ENCODE measurements at places on chromosomes 6 and 20. TPM values are rescaled to one million over a fixed set of nuclear protein-coding genes. Genes with fewer than 3 reads are reported as not detected.
A peak's percentile ranks its signal among the peaks of the same experiment; 100 is the strongest.

DNA sequence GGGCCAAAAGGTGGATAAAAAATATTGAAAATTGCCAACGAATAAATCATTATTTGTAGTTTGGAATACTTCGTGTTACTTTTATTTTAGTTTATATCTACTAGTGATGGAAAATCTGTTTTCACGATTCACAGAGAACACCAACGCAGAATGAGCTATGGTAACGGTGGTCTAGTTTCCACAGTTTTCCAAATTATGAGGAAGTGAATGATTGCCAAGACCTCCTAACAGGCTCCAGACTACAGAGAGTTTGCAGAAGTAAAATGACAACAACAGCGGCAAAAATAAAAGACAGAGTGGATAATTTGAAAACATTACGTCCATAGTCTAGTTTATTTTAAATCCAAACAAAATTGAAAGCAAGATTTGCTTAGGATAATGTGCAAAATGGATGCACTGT, 57.0 kb upstream of the AIG1 start:
- no peaks in the 10 kb centered on the region for H3K27me3 ChIP-seq
- no peak overlapping the region for H3K4me3 ChIP-seq
- no peak for DNase-seq
- H3K27ac ChIP-seq = no peak overlapping the region
- no peaks in the 10 kb centered on the region for H3K4me1 ChIP-seq

Gene RAD21L1
- not detected for total RNA-seq

DNA sequence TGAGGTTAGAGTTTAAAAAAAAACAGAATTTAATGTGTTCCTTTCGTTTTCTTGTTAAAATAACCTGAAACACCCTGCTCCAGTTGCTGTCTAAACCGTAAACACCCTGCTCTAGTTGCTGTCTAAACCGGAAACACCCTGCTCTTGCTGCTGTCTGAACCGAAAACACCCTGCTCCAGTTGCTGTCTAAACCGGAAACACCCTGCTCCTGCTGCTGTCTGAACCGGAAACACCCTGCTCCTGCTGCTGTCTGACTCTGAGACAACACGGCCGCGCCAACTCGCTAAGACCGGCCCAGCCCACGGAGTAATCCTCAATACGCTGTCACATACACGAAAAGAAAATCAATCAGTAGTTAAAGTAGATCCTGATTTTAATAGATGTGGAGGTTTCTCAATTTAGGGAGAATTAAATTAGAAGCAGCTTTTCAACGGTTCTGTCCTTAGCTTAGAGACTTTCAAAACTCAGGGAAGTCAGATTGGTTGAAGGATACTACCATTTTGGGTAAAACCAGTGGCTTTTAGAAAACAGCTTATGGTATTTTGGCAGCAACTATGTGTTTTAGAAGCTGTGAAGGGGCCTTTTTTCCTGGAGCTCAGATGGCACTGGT, 98.3 kb downstream of the RAMACL start:
- H3K4me3 ChIP-seq = no peak overlapping the region
- DNase-seq = no peak
- H3K4me1 ChIP-seq = peaks cover 25% of the 10 kb centered on the region
- H3K27me3 ChIP-seq = no peaks in the 10 kb centered on the region
- no peak overlapping the region for H3K27ac ChIP-seq
- H3K36me3 ChIP-seq = peaks cover 20% of the 10 kb centered on the region

GRCh38 chr20:10171864-10172751, 46.5 kb upstream of the SNAP25 start:
- DNase-seq = peak; percentile 72
- H3K27ac ChIP-seq = peak overlapping the region; percentile 42
- no peaks in the 10 kb centered on the region for H3K4me1 ChIP-seq

- no peak for DNase-seq
- H3K36me3 ChIP-seq = no peaks in the 10 kb centered on the region
- H3K4me3 ChIP-seq = no peak overlapping the region
Observed at GRCh38 chr6:44335631-44336030, 6.8 kb upstream of the SPATS1 start.

Gene SYTL3
- total RNA-seq = 15.0 TPM

GRCh38 chr20:54716174-54716747, 240.9 kb downstream of the DOK5 start:
- peaks cover 64% of the 10 kb centered on the region for H3K27me3 ChIP-seq
- no peak overlapping the region for H3K27ac ChIP-seq
- no peaks in the 10 kb centered on the region for H3K36me3 ChIP-seq
- DNase-seq = no peak
- no peak overlapping the region for H3K4me3 ChIP-seq

- no peak overlapping the region for H3K27ac ChIP-seq
- H3K4me3 ChIP-seq = no peak overlapping the region
- no peaks in the 10 kb centered on the region for H3K4me1 ChIP-seq
- no peak for DNase-seq
- H3K27me3 ChIP-seq = no peaks in the 10 kb centered on the region
Observed at GRCh38 chr20:34753706-34754461, 49.7 kb downstream of the TP53INP2 start.

DNA sequence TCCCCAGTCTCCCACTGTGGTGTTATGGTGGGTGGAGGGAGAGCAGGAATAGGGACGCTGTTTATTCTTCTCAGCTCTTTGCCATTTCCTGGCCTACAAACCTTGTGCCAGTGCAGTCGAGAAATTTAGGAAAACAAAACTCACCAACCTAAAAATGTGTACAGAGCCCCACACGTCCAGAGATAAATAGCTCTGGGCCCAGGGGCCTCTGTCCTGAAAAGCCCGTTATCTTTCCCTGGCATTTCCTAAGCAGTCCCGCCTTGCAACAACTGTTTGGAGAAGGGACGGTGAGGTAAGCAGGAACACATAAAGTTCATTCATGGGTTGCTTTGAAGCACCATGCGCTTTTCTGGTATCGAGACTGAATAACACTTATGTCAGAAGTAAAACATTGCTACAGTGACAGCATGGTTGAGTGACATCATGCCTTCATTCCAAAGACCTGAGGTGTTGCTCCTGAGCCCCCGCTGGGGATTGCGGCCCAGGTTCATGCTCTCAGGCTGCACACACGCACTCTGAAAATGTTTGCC, 80.1 kb upstream of the NXT1 start:
- no peak for DNase-seq
- no peaks in the 10 kb centered on the region for H3K4me1 ChIP-seq
- no peak overlapping the region for H3K27ac ChIP-seq
- no peak overlapping the region for H3K4me3 ChIP-seq
- no peaks in the 10 kb centered on the region for H3K36me3 ChIP-seq
- H3K27me3 ChIP-seq = no peaks in the 10 kb centered on the region

- DNase-seq = no peak
- no peaks in the 10 kb centered on the region for H3K27me3 ChIP-seq
- no peaks in the 10 kb centered on the region for H3K36me3 ChIP-seq
- H3K27ac ChIP-seq = no peak overlapping the region
- H3K4me1 ChIP-seq = peaks cover 35% of the 10 kb centered on the region
Observed at GRCh38 chr20:32779500-32780211, 17.5 kb downstream of the DNMT3B start.

- H3K4me3 ChIP-seq = no peak overlapping the region
- H3K27me3 ChIP-seq = peaks cover 9% of the 10 kb centered on the region
- no peaks in the 10 kb centered on the region for H3K4me1 ChIP-seq
- DNase-seq = no peak
Observed at GRCh38 chr20:60236613-60237012, 278.4 kb downstream of the CDH26 start.

- no peak for DNase-seq
- H3K4me3 ChIP-seq = no peak overlapping the region
- peaks cover 4% of the 10 kb centered on the region for H3K4me1 ChIP-seq
- H3K27me3 ChIP-seq = no peaks in the 10 kb centered on the region
Observed at GRCh38 chr6:1076531-1077459, 235.1 kb upstream of the FOXQ1 start.

- DNase-seq = no peak
- H3K4me1 ChIP-seq = peaks cover 24% of the 10 kb centered on the region
- peak overlapping the region; percentile 77 for H3K4me3 ChIP-seq
- no peaks in the 10 kb centered on the region for H3K27me3 ChIP-seq
Observed at GRCh38 chr6:119350952-119351372, 1.4 kb upstream of the MAN1A1 start.

DNA sequence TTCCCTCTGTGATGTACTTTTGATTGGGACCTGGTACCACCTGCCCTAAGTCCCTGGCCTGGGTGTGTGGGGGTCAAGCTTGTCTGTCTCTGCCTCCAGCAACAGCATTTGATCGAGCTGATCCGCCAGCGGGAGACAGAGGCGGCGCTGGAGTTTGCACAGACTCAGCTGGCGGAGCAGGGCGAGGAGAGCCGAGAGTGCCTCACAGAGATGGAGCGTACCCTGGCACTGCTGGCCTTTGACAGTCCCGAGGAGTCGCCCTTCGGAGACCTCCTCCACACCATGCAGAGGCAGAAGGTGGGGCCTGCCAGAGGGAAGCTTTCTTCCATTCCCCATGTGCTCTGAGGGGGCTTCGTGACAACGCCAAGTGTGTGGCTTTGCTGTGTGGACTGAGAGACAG, 5.4 kb downstream of the GID8 start:
- DNase-seq = no peak
- no peaks in the 10 kb centered on the region for H3K27me3 ChIP-seq
- H3K4me3 ChIP-seq = no peak overlapping the region
- peaks cover 65% of the 10 kb centered on the region for H3K36me3 ChIP-seq
- peaks cover 11% of the 10 kb centered on the region for H3K4me1 ChIP-seq

- no peak overlapping the region for H3K4me3 ChIP-seq
- H3K36me3 ChIP-seq = no peaks in the 10 kb centered on the region
- DNase-seq = no peak
Observed at GRCh38 chr6:6926856-6927255, 180.9 kb upstream of the RREB1 start.

Gene SLC35F1
- total RNA-seq = not detected

GRCh38 chr6:107819964-107820337, 4.2 kb downstream of the SCML4 start:
- H3K27me3 ChIP-seq = no peaks in the 10 kb centered on the region
- H3K27ac ChIP-seq = no peak overlapping the region
- no peak for DNase-seq
- H3K4me1 ChIP-seq = peaks cover 76% of the 10 kb centered on the region
- peak overlapping the region; percentile 45 for H3K4me3 ChIP-seq
- H3K36me3 ChIP-seq = peaks cover 10% of the 10 kb centered on the region

DNA sequence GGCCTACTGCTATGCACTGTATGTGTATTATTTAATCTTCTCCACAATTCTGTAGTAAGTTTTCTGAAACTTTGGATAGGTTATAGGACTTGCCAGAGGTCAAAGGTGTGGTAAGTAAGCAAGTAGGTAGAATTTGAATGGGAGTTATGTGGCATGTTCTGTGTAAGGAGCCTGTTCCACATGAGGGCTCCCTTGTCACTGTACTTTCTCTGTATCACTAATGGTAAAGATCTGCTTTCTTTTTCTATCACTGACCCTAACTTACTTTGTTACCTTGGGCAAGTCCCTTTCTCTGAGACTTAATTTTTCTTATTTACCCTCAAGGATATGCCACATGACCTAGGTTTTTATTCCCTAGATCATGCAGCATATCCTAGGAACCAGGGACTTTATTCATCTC, 50.3 kb downstream of the EIF2S2 start:
- no peak for DNase-seq
- no peak overlapping the region for H3K27ac ChIP-seq
- peaks cover 28% of the 10 kb centered on the region for H3K4me1 ChIP-seq
- peaks cover 5% of the 10 kb centered on the region for H3K36me3 ChIP-seq
- H3K27me3 ChIP-seq = no peaks in the 10 kb centered on the region

Gene SAMD5
- not detected for total RNA-seq

GRCh38 chr6:130765181-130765727, 62.0 kb upstream of the SMLR1 start:
- DNase-seq = no peak
- peaks cover 27% of the 10 kb centered on the region for H3K27me3 ChIP-seq
- no peaks in the 10 kb centered on the region for H3K4me1 ChIP-seq

GRCh38 chr20:10481676-10482075, 46.6 kb downstream of the SLX4IP start:
- no peaks in the 10 kb centered on the region for H3K27me3 ChIP-seq
- no peaks in the 10 kb centered on the region for H3K36me3 ChIP-seq
- no peak for DNase-seq
- H3K27ac ChIP-seq = no peak overlapping the region
- no peaks in the 10 kb centered on the region for H3K4me1 ChIP-seq

Gene HLA-F
- 119 TPM for total RNA-seq

- H3K36me3 ChIP-seq = peaks cover 82% of the 10 kb centered on the region
- no peaks in the 10 kb centered on the region for H3K27me3 ChIP-seq
- H3K4me1 ChIP-seq = peaks cover 66% of the 10 kb centered on the region
Observed at GRCh38 chr6:34237722-34238584, 1.3 kb downstream of the HMGA1 start.

GRCh38 chr6:129546702-129547101, 163.3 kb downstream of the ARHGAP18 start:
- no peak overlapping the region for H3K4me3 ChIP-seq
- peaks cover 53% of the 10 kb centered on the region for H3K36me3 ChIP-seq
- no peaks in the 10 kb centered on the region for H3K27me3 ChIP-seq
- no peak overlapping the region for H3K27ac ChIP-seq
- H3K4me1 ChIP-seq = no peaks in the 10 kb centered on the region

- no peak overlapping the region for H3K27ac ChIP-seq
- no peaks in the 10 kb centered on the region for H3K27me3 ChIP-seq
- no peak for DNase-seq
Observed at GRCh38 chr20:13934992-13935894, 55.2 kb downstream of the SEL1L2 start.

Gene ABHD16B
- total RNA-seq = 0.24 TPM

DNA sequence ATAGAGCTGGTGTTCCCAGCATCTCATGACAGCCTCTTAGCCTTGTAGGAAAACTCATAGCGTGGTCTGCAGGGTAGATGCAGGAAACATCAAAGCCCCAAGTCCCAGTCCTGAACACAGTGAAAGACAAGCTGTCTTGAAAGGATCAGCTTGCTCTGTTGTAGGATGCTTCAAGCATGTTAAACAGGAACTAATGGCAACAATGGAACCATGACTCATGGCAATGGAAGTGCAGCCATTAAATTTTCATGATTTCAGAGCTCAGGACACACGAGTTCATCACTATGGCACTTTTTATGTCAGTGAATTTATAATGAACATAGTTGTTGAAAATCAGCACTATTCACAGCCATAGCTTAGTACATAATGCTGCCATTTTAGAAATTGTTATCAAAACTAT, 367.7 kb downstream of the KIF16B start:
- no peaks in the 10 kb centered on the region for H3K36me3 ChIP-seq

Gene CNR1
- 0.31 TPM for total RNA-seq

GRCh38 chr6:120378582-120379220, 955.6 kb downstream of the TBC1D32 start:
- no peak for DNase-seq
- peaks cover 5% of the 10 kb centered on the region for H3K4me1 ChIP-seq
- no peak overlapping the region for H3K27ac ChIP-seq
- H3K4me3 ChIP-seq = no peak overlapping the region

- H3K4me1 ChIP-seq = no peaks in the 10 kb centered on the region
- no peaks in the 10 kb centered on the region for H3K27me3 ChIP-seq
- no peak overlapping the region for H3K4me3 ChIP-seq
- DNase-seq = no peak
Observed at GRCh38 chr6:150466196-150466595, 97.4 kb downstream of the IYD start.

Gene HTR1B
- total RNA-seq = not detected

DNA sequence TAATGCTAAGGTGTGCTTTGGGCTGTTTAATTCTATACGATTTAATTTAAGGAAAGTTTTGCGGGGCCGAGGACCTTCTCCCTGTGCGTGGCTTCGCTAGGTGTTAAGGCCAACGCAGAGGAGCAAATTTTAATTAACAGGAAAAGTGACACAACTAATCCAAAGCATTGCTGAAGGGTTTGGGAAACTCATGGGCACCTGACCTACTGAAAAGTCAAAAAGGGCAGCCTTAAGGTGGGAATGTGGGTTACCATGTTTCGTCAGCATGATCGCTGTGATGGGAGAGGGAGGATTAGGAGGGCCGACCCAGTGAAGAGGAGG, 415 bp upstream of the CUL9 start:
- H3K4me1 ChIP-seq = peaks cover 41% of the 10 kb centered on the region
- H3K27me3 ChIP-seq = no peaks in the 10 kb centered on the region
- peaks cover 54% of the 10 kb centered on the region for H3K36me3 ChIP-seq
- H3K4me3 ChIP-seq = peak overlapping the region; percentile 77
